ENCODE measurements at places on chromosomes 1 and 21.

DNA sequence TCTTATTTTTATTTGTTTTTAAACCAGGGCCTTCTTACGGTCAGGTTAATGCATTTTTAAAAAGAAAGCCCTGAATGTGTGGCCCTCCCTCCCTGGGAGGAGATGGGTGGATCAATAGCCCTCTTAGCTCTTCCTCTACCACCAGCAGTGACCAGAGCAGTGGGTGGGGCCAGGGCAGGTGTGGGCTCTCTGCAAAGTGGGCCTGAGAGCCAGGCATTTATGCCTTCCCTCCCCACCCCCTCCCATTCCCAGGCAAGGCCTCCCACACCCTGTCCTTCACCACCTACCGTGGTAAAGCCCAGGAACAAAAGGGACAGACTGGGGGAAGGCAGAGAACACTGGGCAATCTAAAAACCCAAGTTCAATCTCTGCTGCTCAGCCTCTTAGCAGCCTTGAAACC, 63.9 kb downstream of the SSBP3 start:
- DNase-seq, result no peak

GRCh38 chr1:67434491-67434890, 4.3 kb upstream of the SERBP1 start:
- DNase-seq, result no peak

- DNase-seq, result no peak
Measured at GRCh38 chr1:179575497-179576314, at the start of gene NPHS2. Gene NPHS2 (minus strand): TSS chr1:179575948. CDS start chr1:179575864, 84 bp downstream.

DNA sequence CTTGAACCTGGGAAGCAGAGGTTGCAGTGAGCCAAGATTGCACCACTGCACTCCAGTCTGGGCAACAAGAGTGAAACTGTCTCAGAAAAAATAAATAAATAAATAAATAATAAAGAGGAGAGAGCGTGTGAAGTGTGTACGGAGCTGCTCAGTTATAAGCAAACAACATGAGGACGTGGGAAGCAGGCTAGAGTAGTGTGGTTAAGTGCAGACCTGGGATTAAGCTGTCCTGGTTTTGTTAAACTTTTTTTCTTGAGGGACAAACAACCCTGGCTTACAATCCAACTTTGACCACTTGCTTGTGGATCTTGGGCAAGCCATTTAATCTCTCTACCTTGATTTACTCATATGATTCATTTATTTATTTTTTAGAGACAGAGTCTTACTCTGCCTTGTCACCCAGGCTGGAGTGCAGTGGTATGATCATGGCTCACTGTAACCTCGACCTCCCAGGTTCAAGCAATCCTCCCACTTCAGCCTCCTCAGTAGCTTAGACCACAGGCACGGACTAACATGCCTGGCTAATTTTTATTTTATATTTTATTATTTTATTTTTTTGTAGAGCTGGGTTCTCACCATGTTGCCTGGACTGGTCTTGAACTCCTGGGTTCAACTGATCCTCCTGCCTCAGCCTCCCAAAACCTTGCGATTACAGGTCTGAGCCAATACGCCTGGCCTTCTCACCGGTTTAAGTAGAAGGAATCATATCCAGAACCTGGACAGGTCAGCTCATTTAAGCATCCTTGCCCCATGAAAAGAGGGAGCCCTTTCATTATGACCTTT, 52.7 kb downstream of the RPS6KA1 start:
- no peak for DNase-seq

- no peak for DNase-seq
Measured at GRCh38 chr1:36400825-36401601, 3.3 kb upstream of the LSM10 start.

DNA sequence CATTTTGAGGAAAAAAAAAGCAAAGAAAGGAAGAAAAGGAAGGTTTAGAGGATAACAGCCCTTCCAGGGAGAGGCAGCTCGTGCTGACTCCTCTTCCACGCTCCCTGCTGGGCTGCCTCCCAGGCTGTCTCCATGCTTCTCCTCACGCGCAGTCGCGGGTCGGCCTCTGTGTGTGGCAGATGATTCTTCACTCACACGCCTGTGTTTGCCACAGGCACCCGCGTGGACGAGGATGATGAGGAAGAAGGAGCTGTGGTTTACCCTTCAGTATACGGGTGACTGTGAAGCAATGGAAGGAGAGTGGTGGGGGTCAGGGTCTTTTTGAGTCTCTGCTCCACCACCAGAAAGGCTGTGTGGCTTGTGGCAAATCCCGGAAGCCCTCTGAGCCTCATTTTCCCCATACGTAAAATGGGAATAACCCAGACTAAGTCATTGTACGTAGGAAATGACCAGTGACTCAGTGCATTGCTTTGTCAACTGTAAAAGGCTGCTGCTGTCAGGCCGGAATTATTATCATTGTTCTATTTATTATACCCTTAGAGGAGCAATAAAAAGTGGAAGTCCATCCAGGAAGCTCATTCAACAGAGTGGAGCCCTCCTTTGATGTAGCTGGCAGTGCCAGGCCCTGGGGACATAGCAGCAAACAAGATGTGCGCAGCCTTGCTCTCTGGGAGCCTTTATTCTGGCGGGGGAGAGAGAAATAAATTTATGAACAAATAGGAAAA, 11.9 kb upstream of the SH2D2A start:
- no peak for DNase-seq

- DNase-seq, result no peak
Measured at GRCh38 chr1:180112984-180113647, 41.6 kb upstream of the QSOX1 start.

GRCh38 chr1:106879538-106879937, 176.9 kb upstream of the PRMT6 start:
- no peak for DNase-seq
